Iris pigment epithelial cell (primary cell): ENCODE measurements at places on chromosomes 4 and X.
A peak's percentile ranks its signal among the peaks of the same experiment; 100 is the strongest.

DNA sequence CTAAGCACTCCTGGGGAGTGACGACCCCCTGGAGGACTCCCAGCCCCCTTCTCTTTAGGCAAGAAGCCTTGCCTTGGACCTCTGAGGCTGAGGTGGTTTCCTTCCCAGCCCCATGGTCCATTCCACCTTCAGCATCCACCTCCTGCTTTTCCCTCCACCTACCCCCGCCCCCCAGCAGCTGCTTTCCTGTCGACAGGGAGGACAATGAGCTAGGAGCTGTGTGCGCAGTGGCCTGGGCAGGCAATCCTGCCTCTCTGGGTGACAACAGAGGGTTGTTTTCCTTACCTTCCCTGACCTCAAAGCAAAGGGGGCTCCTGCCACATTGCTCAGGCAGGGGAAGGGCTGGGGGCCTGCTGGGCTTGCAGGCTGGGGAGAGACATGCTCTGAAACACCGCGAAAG is 123.5 kb downstream of the BCOR start:
- DNase-seq, result no peak

DNA sequence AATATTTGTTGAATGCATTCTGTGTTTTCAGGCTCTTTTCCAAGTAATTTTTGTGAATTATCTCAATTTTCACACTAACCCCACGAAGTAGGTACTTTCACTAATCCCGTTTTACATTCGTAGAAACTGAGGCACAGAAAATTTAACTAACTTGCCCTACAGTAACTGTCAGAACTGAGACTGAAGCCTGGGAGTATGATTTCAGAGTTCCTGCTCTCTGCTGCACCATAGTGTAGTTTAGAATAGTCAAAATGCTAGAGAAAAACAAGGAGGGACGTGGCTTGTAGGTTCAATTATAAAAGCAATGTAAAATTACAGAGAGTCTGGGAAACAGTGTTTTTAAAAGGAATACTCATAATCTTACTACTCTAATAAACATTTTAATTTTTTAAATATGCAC is 2.2 kb downstream of the CLCN3 start:
- DNase-seq, result no peak

DNA sequence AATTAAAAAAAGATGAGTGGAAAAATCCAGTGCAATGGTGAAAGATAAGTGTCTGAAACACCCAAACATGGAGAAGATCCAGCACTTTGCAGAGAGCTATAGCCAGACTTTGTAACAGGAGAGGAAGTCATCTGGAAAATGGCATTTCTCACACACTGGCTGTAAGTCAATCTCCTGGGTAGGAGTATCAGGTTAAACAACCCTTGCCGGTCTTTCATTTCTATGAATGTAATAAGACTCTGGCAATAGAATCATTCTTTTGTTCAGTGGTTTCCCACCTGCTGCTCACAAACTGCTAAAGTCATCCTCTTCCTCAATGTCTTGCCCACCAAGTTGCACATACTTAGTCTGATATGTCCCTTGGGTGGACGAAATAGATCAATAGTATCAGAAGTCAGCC is 94.0 kb upstream of the ATP8A1 start:
- DNase-seq, result no peak

DNA sequence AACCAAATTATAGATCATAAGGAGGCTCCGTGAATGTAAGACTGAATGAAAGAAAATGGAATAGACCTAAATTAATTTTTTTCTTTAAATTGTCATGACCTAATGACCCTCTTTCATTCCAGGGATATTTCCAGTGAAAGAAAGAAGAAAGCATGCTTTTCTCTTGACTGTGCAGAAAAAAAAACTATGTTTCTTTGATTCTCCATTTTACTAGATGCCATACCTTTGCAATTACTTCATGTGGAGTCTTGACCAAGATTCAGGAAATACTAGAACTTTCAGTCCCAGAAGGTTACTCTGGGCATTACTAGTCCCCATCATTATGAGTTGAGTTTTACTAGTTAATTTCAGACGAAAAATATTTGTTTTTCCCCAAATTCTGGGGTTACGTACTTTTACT is 6.4 kb upstream of the COMMD8 start:
- peak; percentile 73 for DNase-seq

DNA sequence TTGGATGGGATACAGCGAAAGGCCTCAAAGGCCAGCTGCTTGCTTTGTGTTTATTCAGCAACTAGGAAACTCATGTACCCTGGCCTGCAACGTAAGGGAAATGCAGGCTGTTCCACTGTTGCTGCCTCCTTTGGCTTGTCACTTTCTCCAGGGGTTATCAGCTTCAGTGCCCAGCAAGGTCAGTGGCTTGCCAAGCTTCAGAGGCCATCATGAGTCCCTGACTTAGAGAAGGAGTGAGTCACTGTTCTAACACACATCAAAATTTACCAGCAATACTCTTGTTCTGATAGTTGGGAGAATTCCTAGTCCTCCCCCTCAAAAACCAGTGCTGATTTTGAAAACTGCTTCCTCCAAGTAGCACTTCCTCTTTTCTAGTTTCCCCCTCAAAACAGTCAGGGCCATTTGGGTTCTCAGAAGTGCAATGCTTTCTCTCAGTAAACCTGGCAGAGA is 250.8 kb downstream of the ARHGAP24 start:
- DNase-seq, result peak; percentile 46

- DNase-seq, result no peak
These were observed 146.5 kb downstream of the RBM47 start for GRCh38 chr4:40482985-40483647.

DNA sequence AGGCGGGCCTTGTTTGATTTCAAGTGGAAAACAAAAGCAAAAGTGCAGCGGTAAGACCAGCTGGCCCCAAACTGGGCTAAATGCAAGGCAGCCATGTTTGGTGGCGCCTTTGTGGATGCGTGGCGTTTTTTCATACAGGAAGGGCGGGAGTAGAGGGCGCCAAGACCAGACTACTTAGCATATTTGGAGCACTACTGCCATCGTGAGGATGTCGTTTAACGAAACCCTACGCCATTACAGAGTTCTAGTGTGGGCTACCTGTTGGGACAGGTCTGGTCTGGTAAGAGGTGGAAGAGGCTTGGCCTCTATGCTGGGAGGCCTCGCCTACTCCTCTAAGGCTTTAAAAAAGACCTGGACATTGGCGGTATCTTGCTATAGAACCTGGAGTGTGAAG is 230.7 kb upstream of the STK26 start:
- peak; percentile 87 for DNase-seq

DNA sequence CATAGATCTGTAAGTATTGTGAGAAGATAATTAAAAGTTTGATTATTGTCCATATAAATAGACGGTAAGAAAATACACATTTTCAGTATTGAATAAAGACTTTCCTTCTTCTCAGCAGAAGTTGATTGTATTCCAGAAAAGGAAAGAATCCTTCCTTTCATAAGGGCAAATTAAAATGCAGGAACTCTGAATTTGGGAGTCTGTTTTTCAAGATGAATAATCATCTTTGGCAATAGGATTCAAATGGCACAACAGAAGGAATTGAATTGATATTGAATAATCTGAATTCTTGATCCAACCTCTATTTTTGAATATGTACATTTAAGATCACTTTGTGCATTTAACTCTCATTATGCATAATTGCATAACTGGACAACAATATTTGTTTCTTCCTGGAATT is 149.3 kb downstream of the DMD start:
- DNase-seq, result no peak

GRCh38 chr4:15303052-15303641 is 124.7 kb upstream of the C1QTNF7 start:
- peak; percentile 95 for DNase-seq

DNA sequence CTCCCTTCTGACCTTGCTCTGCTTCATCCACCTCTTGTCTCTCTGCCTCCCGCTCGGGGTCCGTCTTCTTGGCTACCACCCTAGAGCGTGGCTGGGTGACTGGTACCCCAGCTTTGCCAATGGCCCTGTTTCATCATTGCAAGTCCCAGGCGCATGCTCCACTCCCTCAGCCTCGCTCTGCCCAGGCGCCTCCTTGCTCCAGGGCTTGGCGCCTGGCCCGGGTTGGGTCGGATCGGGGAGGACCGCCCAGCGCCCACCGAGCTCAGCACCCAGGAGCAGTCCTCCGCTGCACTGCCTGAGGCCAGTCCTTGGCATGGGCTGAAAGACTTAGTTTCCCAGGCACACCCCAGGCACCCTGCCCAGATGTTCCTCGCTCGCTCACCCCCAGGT is 577 bp downstream of the BGN start:
- DNase-seq, result no peak

GRCh38 chr4:44679060-44679459 is 840 bp downstream of the GUF1 start:
- no peak for DNase-seq

DNA sequence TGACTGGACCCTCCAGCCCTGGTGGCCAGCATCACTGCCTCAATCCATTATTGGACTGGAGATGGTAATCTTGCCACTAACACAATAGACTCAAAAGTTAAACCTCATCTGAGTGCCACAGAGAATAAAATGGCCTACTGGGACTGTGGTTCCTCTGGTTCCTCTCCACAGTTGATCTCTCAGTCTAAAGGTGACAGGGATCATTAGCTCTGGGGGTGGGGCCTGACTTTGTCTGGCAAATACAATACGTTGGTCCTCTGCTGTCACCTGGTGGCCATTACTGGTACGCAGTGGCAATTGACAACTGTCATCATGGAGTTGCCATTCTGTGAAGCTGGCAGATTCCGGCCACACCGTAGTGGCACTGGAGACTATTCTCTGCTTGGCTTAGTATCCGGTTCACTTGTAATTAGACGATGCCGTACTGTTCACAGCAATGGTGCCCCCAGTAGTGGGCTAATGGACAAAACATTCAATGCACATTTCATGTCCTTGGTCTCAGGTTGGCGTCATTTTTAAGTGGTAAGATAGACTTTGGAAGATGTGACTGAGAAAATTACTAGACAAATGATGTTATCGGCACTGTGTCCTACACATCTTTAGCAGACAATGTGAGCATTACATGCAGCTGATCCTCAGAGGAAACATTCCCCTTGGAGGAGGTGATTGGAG is 6.7 kb downstream of the FGFBP2 start:
- DNase-seq, result peak; percentile 52

GRCh38 chr4:41796545-41797210 is 48.2 kb upstream of the PHOX2B start:
- DNase-seq, result no peak

GRCh38 chrX:129997086-129997485 is 14.7 kb downstream of the BCORL1 start:
- DNase-seq, result no peak

- DNase-seq, result peak; percentile 47
These were observed 390.1 kb downstream of the ANKRD50 start for GRCh38 chr4:124322234-124323065.

DNA sequence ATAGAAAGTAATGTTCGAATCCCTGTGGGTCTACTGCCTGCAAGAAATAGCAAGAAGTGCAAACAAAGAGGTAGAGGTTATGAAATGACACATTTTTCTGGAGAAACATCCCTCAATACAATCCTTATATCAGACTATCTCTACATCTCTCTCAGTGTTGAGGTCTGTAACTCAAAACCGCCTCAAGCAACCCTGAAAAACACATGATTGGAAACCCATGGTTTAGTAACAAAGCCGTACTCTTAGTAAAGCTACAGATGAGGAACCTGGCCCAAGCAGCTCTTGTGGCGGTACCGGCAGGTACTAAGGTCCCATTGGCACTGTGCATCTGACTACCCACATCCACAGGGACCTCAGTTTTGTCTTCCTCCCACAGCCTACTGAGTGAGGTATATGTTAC is 53.9 kb downstream of the IRF2 start:
- DNase-seq, result no peak

- DNase-seq, result no peak
These were observed 21.1 kb downstream of the CPZ start for GRCh38 chr4:8613421-8614364.

DNA sequence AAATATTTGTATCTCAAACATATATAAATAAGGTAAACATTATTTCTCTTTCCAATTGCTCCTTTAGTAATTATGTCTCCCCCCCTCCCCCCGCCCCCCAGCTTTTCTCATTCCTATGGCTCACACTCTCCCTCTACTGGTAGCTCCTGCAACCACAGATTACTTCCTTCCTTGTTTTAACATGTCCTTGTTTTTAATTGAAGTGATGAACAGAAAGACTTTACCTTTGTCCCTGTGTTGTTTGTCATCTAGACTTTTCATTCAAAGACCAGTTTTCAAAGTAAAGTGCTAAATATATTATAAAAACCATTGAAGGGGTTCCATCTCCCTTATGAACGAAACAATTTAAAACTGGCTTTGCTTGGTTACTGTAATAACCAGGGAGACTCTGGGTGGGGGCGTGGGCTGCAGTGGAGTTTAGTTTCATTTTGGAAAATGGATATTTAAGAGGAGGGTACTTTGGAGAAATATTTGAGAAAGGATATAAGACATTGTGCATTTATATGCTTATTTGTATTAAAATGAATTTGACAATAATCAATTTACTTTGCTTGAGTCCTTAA is 352.9 kb downstream of the RAPGEF2 start:
- DNase-seq, result peak; percentile 57

GRCh38 chr4:5945936-5946335 is 53.0 kb upstream of the CRMP1 start:
- DNase-seq, result no peak

DNA sequence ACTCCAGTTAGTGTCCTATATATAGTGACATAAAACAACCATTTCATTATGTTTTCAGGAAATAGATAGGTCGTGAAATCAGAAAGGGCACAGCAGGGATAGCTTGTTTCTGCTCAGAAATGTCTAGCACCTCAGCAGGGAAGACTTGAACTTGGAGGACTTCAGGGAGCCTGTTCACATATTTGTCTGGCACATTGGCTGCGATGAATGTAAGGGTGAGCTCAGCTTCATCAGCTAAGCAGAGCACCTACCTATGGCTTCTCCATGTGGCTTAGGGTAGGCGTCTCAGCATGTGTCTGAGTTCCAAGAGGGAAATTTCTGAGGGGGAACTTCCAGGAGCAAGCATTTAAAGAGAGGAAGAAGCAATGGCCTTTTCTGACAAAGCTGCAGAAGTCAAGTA is 126.2 kb downstream of the PCDH10 start:
- DNase-seq, result no peak

DNA sequence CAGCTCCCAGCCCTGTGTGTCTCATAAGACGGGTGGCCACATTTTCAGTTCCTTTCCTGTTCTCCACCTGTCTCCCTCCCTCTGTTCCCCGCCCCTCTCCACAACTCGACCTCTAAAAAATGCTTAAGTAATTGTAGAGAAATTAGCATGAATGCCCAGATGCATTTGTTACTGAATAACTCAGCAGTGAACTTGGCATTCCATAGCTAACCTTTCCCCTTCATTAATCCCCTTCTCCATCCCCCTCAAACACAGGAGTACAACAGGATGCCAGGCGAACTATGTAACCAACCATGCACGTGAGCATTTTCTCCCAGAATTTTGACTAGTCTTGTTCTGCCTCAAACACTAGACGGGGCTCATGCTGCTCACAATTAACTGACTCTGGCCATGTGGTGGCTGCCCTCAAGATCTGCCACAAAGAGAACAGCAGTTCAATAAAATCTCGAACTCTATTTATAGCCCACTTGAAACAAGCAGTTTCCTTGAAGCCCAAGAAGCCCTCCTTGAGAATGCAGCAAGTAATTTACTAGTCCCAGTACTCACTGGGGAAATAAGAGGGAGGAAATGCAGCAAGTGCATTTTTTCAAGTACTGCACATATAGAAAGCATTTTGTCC is 351.2 kb downstream of the ARHGAP24 start:
- peak; percentile 81 for DNase-seq

- no peak for DNase-seq
These were observed 17.3 kb downstream of the STIM2 start for GRCh38 chr4:26877961-26878360.

- DNase-seq, result no peak
These were observed 123.7 kb upstream of the KCNIP4 start for GRCh38 chr4:22072240-22072639.

- no peak for DNase-seq
These were observed 19.2 kb downstream of the LNX1 start for GRCh38 chr4:53571936-53572599.
